Fibroblast of lung (primary cell): ENCODE measurements at places on chromosomes 2 and 18. TPM values are rescaled to one million over a fixed set of nuclear protein-coding genes. Genes with fewer than 3 reads are reported as not detected.
A peak's percentile ranks its signal among the peaks of the same experiment; 100 is the strongest.

The HRH4 gene
- under 0.01 TPM in 2 replicates for total RNA-seq

DNA sequence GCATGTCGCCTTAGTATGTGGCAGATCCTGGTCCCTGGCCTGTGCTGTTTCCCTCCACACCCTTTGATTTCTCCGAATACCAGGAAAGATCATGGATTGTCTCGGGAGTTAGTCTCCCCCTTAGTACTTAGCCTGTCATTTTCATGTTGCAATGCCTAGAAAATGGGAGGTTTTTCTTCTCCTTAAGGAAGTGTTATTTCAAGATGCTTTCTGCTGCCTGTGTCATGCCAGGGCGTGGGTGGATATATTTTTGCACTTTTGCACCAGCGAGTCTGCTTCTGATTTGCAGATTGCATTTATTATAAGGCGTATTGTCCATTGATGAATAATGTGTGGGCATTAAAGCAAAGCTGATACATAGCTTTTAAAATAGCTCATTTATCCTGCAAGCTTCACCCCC, 223.5 kb downstream of the NEDD4L start:
- DNase-seq = peak; percentile 32

- DNase-seq = peak; percentile 98
Observed at GRCh38 chr2:37767959-37768925, 96.8 kb upstream of the CDC42EP3 start.

DNA sequence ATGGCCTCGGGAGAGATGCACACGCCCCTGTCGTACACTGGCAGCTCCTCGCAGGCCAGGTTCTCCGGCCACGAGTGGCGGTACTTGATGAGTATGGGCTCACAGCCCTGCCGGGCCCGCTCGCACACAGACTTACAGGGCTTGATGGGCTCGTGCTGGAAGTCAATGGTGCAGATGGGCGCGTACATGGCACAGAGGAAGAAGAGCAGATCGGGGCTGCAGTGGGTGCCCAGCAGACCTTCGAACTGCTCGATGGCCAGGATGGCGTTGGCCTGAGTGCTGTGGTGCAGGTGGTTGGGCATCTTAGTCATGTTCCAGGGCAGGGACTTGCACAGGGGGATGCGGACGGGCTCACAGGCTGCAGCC, 359 bp downstream of the FRZB start:
- no peak for DNase-seq

DNA sequence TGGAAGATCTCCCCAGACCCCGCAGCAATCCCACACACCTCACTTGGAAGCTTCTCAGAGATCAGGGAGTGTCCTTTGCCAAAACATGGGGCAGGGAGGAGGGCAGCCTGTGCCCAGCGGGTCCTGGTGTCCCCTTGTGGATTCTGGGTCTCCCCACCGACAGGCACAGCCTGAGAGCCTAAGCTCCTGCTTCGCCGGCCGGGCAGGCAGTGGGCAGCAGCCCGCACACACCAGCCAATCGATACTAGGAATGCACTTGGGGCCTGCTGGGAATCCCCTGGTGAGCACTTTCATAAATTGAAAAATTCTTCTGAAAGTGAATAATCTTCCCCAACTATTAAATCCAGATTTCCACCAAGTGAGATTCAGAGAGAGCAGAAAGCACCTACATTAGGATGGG, 246.0 kb downstream of the ATAD2B start:
- no peak for DNase-seq
